Esophagus muscularis mucosa (tissue), 4 donors: ENCODE measurements at places on chromosomes 2 and 18. TPM values are rescaled to one million over a fixed set of nuclear protein-coding genes. Genes with fewer than 3 reads are reported as not detected.

The OR6B2 gene
- total RNA-seq, result not detected

The RUFY4 gene
- not detected for total RNA-seq

The HOXD8 gene
- 4.0 TPM for total RNA-seq

DNA sequence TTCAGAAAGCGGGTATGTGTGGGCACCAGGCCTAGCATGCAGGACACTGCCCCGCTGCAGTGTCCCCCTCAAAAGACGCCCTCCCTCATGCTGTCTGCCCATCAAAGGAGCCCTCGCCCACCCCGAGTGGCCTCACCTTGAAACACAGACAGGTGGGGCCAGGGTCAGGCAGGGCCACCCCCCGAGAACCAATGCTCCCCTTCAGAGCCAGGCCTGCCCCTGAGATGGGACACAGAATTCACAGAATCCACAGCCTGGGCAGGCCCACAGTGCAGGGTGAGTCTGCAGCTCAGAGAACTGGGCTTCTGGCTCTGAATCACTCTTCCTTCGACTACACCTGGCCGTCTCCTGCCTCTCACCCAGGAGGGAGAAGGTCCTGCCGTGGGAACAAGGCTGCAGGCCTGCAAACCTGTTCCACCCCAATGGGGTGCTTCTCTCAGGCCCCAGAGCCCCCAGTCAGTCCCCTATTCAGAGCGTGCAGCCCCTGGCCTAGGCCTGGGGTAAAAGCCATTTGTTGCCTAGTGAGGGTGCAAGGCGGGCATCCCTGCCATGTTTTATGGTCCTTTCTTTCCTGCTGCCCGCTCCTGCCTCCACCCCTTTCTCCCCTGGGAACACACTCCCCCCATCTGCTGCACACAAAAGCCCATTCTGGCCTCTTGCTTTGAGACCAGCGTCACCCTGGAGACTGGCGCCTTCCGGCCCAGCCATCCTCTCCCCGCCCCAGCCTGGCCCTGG lies 11.3 kb upstream of the ARHGEF4 start:
- DNase-seq, result no peak

DNA sequence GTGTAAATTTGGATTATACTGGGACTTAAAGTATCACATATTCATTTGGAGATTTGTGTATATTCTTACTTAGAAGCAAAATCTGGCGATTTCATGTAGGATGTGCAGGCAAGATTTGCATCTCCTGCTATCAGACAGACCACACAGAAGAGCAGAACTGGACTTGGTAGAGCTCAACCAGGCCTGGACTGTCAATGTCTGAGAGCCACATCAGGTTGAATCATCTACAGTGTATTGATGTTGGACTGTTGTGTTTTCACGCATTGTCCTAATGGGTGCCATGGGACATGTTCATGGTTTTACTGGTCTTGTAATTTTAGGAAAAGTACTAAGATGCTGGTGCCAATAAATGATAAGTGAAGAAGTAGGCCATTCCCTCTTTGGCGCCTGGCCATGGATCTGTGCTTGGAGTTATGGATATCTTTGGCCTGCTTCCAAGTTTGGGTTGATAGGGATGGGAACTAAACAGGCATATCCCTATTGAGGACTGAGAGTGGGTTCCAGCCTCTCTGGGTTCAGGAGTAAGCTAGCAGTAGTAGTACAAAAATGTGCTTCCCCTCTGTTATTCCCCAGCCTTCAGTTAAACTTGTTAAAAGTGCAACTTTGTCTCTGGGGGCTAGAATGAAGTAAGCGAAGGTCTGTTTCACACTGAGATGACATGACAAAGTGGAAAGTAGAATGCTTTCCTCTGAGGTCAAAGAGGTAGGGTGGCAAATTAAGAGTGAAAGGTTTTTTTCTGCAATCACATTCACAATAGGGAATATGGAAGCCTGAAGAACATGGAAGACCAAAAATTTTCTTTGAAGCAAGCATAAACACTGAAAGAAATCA lies 49.2 kb upstream of the NEMP2 start:
- DNase-seq, result peak; percentile 74

DNA sequence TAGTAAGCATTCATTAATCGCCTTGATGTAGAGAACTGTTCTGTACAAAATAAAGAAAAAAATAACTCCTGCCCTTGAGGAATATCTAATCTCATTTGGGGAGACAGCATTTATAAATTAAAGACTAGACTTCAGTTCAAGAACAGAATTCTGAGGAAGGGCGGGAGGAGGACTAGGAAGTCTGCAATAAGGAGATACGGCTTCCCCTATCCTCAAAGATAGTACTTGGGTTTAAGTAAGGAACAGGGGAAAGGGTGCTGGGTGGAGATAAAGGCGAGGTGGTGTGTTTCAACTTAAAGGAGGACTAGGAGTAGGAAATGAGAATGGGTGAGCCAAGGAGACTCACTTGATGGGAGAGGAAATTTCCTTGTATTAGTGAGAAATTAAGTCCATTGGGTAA lies 121.9 kb upstream of the MSTN start:
- DNase-seq, result no peak

DNA sequence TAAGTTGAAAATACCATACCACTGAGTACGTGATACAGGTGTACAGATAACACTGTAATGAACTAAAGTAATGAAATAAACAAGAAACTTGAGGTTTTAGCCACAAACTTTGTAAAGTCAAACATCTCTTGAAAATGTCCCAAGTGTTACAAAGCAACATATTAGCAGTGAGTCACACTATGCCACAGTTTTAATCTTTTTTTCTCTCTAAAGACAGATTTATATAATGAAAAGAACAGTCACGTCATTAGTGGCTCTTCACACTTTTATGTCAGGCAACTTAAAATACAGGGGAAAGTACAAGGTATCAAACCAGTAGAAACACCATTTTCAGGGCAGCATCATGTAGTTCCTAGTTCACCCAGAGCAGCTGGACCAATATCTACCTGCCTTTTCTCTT lies 42.1 kb downstream of the RAPH1 start:
- no peak for DNase-seq

DNA sequence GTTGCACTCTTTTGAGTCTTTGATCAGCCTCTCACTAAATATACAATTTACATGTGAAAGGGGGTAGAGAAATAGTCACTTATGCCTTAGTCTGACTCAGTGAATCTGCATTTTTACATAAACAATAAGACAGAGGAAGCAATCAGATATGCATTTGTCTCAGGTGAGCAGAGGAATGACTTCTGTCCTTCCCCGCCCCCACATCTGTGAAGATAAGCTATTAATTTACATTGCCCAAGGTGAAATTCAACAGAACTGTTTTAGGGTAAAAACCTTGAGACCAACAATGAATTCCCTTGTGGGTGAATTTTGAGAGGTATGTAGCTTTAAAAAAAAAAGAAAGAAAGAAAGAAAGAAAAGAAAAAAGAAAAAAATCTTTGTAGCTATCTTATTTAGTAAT lies 1302.9 kb upstream of the ACVR2A start:
- DNase-seq, result no peak

DNA sequence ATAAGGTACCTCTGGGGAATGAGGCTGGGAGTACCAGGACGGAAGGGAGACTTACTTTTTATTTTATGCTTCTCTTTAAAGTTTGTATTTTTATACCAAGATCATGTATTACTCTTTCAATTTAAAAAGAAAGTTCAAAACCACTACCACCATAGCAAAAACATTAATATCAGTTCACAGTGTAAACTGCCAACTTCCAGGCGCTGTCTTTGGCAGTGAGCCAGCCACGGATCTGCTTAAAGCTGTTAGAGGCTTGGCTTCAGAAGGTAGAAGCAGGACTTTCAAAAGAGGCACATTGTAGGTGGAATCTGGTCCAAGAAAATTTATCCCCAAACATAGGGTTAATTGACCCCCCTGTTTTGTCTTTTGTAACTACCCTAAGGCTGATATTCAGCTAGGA lies 74.8 kb downstream of the B3GNT2 start:
- DNase-seq, result no peak

DNA sequence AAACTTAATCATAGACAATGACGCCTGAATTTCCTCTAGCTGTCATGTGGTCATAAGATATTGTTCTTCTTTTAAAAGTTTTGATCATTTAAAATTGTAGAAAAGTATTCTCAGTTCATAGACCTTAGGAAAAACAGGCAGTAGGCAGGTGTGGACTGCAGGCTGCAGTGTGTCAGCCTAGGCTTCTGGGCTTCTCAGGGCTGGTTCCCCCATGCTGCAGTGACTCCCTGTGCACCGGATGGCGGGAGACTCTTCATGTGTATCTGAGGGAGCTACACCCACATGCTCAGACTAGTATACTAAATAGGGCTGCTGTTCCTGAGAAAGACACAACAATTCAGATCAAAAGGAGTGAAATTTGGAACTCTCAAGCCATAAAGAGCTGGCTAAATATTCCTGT lies 72.4 kb downstream of the PXDN start:
- DNase-seq, result no peak

DNA sequence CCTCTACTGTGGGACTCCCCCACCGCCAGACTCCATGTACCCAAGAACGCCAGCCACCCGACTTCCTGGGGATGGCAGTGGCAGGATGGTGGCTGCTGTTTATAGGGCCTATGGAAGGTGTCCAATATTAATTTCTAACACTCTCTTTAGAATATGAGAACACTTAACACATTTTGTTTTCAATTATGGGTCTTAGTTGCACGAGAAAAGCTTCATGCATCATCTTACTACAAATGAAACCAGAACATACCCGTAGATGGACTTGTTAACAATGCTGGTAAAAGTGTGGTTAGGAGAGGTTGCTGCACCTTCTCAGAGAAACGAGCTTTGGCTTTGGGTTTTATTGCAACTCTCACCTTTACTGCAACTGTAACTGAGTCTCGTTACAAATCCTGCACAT lies 335.6 kb upstream of the ID2 start:
- DNase-seq, result no peak

GRCh38 chr2:182545420-182546167 lies 118.8 kb upstream of the PDE1A start:
- DNase-seq, result no peak

- DNase-seq, result no peak
These were observed 39.1 kb downstream of the RMC1 start for GRCh38 chr18:23542461-23542860.

- DNase-seq, result no peak
These were observed 111.3 kb downstream of the PRELID3A start for GRCh38 chr18:12518832-12519531.

DNA sequence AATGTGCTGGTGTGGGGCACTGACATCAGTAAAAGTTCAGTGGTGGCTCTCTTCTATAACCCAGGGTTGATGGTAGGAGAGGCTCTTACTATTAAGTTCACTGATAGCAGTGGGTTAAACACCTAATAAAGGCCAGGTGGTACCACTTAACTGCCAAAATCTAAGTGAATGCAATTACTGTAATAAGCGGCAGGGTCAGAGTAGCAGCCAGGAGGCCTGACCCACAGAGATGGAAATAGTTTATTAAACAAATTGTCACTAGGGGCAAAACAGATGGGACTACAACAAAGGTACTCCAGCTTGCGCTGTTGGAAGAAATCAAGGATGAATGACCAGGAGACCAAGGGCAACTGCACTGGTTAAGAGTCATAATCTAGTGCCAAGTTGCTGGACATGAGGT lies 26.6 kb downstream of the ZSWIM2 start:
- no peak for DNase-seq

DNA sequence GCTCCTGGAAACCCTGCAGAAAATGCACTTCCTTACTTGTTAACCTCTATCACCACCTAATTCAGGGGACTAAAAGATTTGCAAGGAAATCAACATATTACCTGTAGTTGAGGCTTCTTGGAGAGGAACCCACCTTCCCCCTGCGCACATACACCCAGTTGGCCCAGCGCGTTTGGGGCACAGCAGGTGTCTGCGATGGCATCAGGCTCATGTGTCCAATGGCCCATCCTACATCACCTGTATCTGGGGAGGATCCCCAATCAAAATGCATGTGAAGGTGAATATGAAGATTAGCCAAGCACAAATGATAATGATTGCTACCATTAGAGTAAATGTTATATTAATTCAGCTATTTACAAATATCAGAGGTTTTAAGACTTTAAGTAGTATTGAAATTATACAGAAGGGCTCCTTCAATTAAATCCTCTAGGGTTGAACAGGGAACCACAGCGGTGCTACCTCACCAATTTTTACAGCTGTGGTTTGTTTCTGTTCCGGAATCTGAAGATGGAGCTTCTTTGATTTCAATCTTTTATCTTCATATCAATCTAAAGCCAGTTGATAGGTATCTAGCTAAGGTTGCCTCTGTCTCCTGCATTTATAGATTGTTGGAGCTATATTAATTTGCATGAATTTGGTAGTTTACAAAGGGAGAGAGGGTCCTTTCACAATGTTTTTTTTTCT lies 486.0 kb downstream of the RNF144A start:
- peak; percentile 50 for DNase-seq

DNA sequence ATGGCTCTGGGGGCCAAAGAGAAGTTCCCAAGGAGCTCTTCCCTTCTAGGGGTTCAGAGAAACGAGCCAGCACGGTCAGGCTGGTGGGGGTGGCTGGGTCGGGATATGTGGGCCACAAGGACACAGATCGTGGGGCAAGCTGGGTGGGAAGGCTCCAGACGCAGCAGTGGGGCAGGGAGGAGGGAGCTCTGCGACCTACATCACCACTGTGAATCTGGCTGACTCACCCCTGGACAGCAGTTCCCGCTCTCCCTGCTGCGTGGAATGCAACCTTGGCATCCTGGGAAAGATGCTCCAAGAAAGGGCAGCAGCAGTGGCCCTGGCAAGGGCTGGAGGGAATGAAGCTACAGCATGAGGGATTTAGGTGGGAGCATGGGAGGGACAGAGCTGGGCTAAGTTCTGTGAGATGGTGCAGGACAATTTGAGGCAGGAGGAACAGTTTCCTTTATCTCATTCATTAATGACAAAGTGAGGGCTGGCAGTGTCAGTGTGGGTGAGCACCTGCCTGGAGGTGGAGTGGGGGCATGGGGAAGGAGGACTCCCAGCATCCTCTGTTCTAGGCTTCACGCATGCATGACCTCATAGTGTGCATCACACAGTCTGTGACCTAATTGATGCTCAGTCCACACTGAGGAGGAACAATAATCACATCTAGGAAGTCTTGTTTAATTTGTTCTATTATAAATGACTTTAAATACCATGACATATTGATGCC lies 25.0 kb downstream of the CELF4 start:
- no peak for DNase-seq

DNA sequence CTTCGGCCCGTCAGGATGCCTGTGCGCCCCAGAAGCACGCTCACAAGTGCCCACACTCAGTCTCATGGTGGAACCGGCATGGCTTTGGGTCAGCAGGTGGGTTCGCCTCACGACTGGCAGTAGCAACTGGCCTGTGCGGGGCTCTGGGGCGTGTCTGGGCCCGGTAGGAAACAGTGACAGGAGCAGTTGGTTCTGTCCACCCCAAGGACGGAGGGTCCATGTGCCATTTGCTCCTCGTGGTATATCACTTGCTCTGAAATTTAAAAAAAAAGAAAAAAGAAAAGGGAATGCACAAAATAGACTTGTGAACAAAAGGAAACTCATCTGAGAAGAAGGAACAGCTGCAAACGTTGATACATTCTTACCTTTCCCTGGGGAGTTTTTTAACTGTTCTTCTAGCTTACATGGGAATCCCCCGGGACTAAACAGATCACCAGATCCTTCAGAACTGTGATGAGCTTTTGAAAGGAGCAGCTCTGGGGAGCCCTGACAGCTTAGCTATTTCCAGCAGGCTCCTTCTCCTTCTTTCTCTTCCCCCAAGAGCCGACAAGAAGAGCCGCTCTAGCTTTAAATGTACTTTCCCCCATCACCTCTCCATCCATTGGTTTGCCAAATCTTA lies 42.8 kb downstream of the TRAPPC12 start:
- no peak for DNase-seq

- DNase-seq, result no peak
These were observed 29.0 kb downstream of the LPIN1 start for GRCh38 chr2:11775384-11775783.
